ENCODE measurements at places on chromosomes 2 and 18. TPM values are rescaled to one million over a fixed set of nuclear protein-coding genes. Genes with fewer than 3 reads are reported as not detected.

GRCh38 chr2:70837980-70838925, 2.6 kb upstream of the CD207 start:
- H3K27ac ChIP-seq: no peak overlapping the region
- no peak for DNase-seq
- H3K4me1 ChIP-seq: no peaks in the 10 kb centered on the region

DNA sequence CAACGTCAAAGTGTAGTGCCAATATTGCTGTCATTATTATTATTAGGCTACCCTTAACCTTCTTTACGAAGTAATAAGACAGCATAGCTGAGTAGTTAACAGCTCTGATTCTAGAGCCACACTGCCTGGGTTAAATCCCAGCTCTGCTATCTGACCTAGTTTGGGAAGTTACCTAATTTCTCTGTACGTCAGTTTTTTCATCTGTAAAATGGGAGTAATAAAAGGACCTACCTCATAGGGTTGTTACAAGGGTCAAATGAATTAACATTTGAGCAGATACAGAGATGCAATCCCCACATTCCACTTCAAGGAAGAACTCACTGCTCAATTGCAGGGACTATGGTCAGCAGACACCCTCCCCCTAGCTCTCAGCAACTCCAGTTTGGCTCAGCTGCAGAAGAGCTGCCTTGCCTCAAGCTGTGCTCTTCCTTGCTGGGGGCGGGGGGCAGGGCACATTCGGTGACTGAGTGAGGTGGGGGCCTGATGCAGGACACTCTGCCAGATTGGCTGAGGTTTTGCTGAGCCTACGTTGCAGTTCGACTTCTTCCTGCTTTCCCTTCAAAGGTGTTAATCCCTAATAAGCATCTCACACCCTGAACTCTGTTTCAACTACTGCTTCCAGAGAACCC, 11.0 kb upstream of the LGALSL start:
- H3K36me3 ChIP-seq: no peaks in the 10 kb centered on the region
- no peak overlapping the region for H3K27ac ChIP-seq
- H3K4me1 ChIP-seq: peaks cover 5% of the 10 kb centered on the region

Gene AQP12B
- total RNA-seq: not detected

- H3K27me3 ChIP-seq: no peaks in the 10 kb centered on the region
- no peaks in the 10 kb centered on the region for H3K36me3 ChIP-seq
Measured at GRCh38 chr2:162908567-162908966, 70.0 kb upstream of the KCNH7 start.

- H3K4me1 ChIP-seq: no peaks in the 10 kb centered on the region
- H3K36me3 ChIP-seq: no peaks in the 10 kb centered on the region
- DNase-seq: no peak
- no peaks in the 10 kb centered on the region for H3K27me3 ChIP-seq
- H3K27ac ChIP-seq: peak overlapping the region; percentile 0
Measured at GRCh38 chr2:221529177-221529942, 42.7 kb downstream of the EPHA4 start.

- no peak overlapping the region for H3K4me3 ChIP-seq
- H3K27ac ChIP-seq: no peak overlapping the region
- H3K4me1 ChIP-seq: no peaks in the 10 kb centered on the region
- DNase-seq: no peak
- H3K36me3 ChIP-seq: no peaks in the 10 kb centered on the region
Measured at GRCh38 chr2:36193680-36194079, 161.9 kb upstream of the CRIM1 start.

GRCh38 chr2:72619626-72620025, 206.2 kb downstream of the EXOC6B start:
- no peaks in the 10 kb centered on the region for H3K27me3 ChIP-seq
- H3K36me3 ChIP-seq: peaks cover 25% of the 10 kb centered on the region
- no peak overlapping the region for H3K4me3 ChIP-seq
- DNase-seq: no peak

DNA sequence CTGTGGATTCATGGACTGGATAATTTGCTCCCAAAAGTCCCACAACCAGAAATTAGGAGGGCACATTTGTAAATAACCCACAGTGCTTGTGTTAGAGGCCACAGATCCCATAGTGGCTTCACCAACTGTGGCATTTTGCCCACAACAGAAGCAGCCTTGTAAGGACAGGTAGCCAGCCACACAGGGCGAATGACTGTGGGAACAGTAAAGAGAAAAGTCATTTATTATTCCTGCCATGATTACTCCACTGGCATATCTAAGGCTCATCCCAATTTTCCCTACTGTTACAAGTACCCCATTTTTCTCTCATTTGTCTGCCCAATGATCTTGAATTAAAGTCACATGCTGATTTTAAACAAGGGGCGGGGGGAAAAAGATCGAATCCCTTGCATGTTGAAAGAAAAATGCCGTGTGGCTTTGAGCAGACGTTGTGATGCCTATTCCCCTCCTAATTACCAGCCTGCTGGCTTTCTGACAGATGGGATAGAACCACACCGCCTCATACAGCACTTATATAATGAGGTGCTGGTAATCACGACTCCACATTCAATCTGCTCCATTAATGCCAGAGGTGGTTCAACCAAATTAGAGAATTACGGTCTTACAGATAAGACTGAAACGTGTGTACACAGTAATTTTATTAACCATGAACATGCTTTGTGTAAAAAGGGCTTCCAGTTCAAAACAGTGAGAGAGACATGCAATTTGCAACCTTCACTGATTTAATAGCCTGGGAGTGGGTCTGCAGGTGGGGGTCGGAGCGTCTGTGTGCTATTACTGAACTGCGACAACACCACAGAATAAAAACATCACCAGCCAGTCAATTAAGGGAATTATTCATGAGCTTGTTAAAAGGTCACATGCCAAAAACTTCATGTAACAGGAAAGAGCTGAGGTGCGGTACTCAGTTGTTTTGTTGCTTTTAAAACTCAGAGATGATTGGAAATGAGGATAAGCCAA, 196.0 kb downstream of the TMEM163 start:
- H3K27me3 ChIP-seq: peaks cover 3% of the 10 kb centered on the region
- no peaks in the 10 kb centered on the region for H3K4me1 ChIP-seq
- DNase-seq: no peak
- no peak overlapping the region for H3K27ac ChIP-seq

Gene SLC9A4
- total RNA-seq: not detected

DNA sequence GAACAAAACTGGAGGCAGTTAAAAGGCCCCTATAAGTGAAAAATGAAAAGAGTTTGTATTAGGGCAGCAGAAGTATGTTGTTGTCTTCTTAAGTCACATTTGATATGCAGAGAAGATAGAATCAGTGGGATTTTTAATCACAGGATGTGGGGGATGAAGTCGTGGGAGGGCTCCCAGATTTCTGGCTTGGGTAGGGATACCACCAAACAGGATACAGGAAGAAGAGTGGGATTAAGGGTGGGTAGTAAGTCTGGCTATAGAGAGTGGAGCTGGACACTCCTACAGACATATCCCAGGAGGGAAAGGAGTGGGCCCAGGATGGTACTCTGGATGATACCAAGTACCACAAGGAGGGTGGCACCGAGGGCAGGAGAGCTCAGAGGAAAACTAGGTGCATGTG, 99.3 kb downstream of the GAREM1 start:
- H3K4me3 ChIP-seq: no peak overlapping the region
- H3K27me3 ChIP-seq: peaks cover 3% of the 10 kb centered on the region
- H3K27ac ChIP-seq: no peak overlapping the region
- DNase-seq: no peak
- no peaks in the 10 kb centered on the region for H3K4me1 ChIP-seq

DNA sequence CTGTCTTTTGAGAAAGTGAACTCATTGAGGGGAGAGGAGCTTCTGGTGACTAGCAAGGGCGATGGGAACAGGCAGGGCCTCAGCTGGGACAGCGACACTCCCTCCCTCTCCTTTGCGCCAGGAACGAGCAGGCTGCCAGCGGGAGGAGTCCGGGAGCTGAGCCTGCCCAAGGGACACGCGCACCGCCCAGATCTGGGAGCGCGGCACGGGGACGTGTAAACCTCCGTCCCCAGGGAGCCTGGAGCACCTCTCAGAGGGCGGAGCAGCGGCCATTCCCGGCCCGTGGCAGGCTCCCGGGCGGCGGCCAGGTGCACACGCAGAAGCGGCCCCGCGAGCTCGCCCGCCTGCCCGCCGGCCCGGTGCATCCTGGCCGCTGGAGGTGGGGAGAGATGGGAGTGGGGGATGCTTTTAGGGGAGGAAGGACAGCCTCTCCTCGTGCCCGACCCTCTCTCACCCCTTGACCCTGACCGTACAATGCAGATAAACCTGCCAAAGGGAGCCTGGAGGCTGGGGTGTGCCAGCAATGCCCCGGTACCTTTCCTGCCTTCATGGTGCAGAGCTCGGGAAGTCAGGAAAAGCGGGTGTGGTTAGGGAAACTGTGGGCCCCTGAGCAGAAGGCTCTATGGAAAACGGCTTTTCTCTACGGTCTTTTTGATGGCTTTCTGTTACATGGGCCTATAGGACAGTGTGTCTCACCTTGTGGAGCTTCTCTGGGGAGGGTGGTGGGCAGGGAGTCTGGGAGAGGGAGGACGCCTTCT, 2.2 kb downstream of the AQP4 start:
- H3K27ac ChIP-seq: no peak overlapping the region
- no peaks in the 10 kb centered on the region for H3K4me1 ChIP-seq
- H3K27me3 ChIP-seq: peaks cover 45% of the 10 kb centered on the region

Gene TUBB8B
- not detected for total RNA-seq

Gene CASP10
- 26.5 TPM for total RNA-seq

- H3K4me1 ChIP-seq: peaks cover 37% of the 10 kb centered on the region
- H3K36me3 ChIP-seq: peaks cover 32% of the 10 kb centered on the region
- peak; percentile 67 for DNase-seq
- peak overlapping the region; percentile 76 for H3K27ac ChIP-seq
Measured at GRCh38 chr18:35580701-35581539, 620 bp upstream of the GALNT1 start.

Gene C18orf54
- total RNA-seq: 5.7 TPM

Gene FOXI3
- total RNA-seq: not detected

Gene CHST10
- 13.4 TPM for total RNA-seq

GRCh38 chr2:162062559-162062958, 11.5 kb downstream of the DPP4 start:
- peaks cover 61% of the 10 kb centered on the region for H3K4me1 ChIP-seq
- H3K4me3 ChIP-seq: no peak overlapping the region
- no peak for DNase-seq
- H3K27ac ChIP-seq: peak overlapping the region; percentile 87
- peaks cover 42% of the 10 kb centered on the region for H3K36me3 ChIP-seq

DNA sequence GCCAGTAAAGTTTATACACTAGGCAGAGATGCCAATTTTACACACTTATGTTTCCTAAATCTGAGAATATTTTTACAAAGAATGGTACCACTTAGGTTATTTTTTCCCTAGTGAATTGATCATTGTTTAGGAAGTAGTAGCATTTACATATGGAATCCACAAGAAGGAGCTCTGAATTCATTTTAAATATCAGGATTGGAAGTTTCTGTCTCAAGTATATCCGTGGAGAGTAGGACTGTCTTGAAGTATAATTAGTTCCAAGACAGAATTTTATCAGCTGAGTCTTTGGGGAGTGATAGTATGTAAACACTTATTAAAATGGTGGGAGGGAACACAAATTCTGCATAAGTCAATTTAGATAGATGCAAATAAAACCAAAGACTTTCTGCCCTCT, 82.3 kb upstream of the FAM98A start:
- no peak overlapping the region for H3K27ac ChIP-seq
- H3K4me3 ChIP-seq: no peak overlapping the region
- H3K4me1 ChIP-seq: no peaks in the 10 kb centered on the region
- H3K27me3 ChIP-seq: peaks cover 5% of the 10 kb centered on the region

- peaks cover 9% of the 10 kb centered on the region for H3K36me3 ChIP-seq
- no peak for DNase-seq
- no peak overlapping the region for H3K4me3 ChIP-seq
- H3K4me1 ChIP-seq: peaks cover 17% of the 10 kb centered on the region
- no peak overlapping the region for H3K27ac ChIP-seq
Measured at GRCh38 chr2:134393075-134393461, 139.2 kb downstream of the MGAT5 start.

- DNase-seq: no peak
- peaks cover 12% of the 10 kb centered on the region for H3K4me1 ChIP-seq
Measured at GRCh38 chr2:232447638-232448303, 8.2 kb upstream of the ALPI start.

Gene PAIP2B
- 2.4 TPM for total RNA-seq

DNA sequence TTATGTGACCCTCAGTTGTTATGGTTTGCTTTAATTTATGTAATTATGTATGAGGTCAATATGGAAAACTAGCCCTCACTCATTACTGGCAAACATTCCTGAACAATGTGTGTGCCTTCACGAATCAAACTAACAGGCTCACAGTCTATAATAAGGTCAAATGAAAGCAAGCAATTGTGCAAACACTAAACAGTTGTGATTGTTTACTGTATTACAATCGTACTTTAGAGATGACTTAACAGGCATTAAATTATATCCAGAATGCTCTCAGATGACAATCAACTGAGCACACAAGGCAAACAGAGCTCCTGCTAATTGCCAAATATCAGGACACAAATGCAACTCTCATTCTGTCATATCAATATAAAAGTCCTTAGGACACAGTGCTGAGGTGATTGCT, 29.5 kb downstream of the COL5A2 start:
- no peaks in the 10 kb centered on the region for H3K27me3 ChIP-seq
- no peak overlapping the region for H3K27ac ChIP-seq
- no peaks in the 10 kb centered on the region for H3K4me1 ChIP-seq
- no peak for DNase-seq

DNA sequence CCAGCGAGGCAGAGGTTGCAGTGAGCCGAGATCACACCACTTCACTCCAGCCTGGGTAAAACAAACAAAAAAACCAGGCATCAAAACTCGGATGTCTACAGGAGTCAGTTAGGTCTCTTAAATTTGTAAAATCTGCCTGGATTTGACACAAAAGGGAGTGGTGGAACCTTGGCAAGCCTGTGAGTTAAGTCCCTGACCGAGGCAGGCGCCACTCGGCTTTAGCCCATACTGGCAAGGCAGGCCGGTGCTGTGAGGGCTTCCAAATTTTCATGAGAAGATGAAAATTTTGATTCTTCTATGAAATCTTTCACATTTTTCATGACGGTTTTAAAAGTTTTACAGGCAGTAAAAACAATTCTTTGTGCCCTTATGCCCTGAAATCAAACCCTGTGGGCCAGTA, 165.8 kb downstream of the FMNL2 start:
- no peaks in the 10 kb centered on the region for H3K36me3 ChIP-seq
- H3K27me3 ChIP-seq: peaks cover 17% of the 10 kb centered on the region
- H3K27ac ChIP-seq: no peak overlapping the region
- DNase-seq: no peak

Gene USP40
- total RNA-seq: 16.0 TPM

DNA sequence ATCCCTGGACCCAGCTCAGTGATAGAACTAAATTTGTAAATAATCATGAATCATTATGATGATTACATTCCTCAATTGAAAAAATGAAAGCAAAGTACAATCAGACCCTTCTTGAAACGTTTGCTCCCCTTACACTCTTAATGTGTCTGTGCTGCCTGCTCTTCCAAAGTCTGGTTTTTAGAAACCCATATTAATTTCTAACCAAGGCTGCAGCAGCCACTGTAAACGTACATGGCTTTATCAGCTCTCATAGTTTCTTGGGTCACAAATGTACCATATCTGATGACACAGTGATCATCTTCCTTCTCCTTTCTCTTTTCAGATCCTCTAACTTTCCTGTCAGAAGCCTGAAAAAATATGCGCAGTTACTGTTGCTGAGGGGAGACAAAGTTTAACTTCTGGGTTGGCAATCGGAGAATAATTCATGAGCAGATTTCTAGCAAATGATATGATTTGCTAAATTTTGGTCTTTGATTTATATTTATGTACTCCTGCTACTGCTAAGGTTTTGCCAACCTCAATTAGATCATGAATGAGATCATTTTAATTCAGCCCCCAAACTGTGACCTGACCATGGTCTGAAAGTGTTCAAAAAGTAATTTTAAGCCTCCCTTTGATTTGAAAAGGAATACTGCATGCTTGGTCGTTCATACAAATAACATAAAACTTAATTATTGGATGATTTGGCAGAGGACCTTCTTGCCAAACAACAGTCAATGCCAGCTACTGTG, 12.3 kb downstream of the ZEB2 start:
- no peak overlapping the region for H3K4me3 ChIP-seq
- H3K27me3 ChIP-seq: peaks cover 46% of the 10 kb centered on the region
- H3K4me1 ChIP-seq: peaks cover 29% of the 10 kb centered on the region
- DNase-seq: no peak
- no peak overlapping the region for H3K27ac ChIP-seq
- H3K36me3 ChIP-seq: no peaks in the 10 kb centered on the region
